ENCODE measurements at places on chromosomes 12 and 14.

- DNase-seq: no peak
Observed at GRCh38 chr12:118603610-118604361, 227.4 kb downstream of the SUDS3 start.

DNA sequence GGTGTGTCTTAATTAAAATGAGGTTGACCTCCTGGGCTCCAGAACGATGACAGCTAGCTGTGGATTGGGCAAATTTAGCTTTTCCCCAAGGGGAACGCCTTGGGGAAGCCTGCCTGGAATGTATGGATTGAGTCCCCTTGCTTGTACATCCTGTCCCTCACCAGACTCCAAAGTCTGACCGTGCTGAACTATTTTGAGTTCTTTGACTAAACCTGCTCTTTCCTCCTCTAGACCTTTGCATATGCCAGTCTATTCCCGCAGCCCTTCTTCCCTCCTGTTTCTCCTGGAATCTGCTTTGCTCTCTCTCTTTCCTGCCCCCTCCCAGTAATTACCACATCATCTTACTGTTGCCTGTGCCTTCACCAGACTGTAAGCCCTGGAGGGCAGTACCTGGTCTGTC lies 11.5 kb upstream of the KDM2B start:
- no peak for DNase-seq

- no peak for DNase-seq
Observed at GRCh38 chr12:108147279-108147678, 18.2 kb downstream of the WSCD2 start.

GRCh38 chr14:103188810-103189480 lies 65.7 kb downstream of the TNFAIP2 start:
- no peak for DNase-seq

GRCh38 chr14:29235991-29236390 lies 469.4 kb downstream of the FOXG1 start:
- DNase-seq: no peak

- DNase-seq: no peak
Observed at GRCh38 chr14:99633141-99633540, 11.8 kb upstream of the HHIPL1 start.

DNA sequence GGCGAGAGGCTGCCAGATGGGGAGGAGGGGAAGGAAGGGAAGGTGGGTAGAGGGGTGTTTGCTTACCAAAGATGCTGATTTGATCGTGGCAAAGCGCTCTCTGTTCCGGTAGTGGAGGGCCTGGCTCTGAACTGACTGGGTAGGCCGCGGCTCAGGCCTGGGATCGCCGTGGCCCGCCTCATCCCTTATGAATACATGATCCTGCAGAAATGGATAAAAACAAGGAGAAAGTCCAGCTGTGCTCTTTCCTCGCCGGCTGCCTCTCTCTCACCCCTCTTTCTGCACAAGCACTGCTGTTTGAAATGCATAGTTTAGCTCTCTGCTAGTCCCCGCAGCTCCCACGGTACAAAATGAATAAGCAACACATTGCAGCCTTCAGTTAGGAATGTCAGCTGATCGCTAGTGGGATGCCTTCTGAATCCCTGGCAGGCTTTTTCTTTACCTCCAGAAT lies 53.8 kb downstream of the PEBP1 start:
- DNase-seq: no peak

DNA sequence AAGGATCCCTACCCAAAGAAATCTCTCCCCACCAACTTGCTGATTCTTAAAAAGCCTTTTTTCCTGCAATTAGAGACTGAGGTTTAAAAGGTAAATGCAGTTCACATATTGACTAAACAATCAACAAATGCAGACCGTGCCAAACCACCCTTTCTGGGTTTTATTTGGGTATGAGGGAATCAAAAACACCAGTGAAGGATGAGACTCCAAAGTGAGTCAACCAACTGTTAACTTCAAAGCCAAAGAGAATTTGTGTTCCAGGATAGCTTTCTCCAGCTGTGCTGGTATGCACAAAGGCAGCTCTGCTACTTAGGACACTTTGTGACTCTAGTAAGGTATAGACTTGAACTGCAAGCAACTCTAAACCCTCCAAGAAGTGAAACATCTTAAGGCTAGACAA lies 39.4 kb downstream of the RPS29 start:
- no peak for DNase-seq

DNA sequence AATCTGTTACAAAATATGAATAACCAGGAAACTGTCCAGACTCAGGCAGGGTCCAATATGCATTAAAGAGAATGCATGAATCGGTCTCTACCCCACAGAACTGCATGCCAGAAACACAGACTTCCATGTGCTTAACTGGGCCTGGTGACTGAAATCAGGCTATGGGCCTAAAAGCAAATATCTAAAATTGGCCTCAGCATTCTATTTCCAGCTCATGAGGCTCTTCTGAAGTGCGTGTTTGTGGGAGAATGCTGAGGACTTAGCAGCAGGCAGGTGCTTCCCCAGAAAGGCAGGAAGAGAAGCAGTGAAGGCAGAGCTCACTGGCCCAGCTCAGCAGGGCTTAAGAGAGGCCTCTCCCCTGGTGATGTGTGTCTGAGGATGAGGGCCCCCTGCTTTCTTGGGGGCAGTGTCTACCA lies 48.5 kb downstream of the ADGRD1 start:
- DNase-seq: no peak

DNA sequence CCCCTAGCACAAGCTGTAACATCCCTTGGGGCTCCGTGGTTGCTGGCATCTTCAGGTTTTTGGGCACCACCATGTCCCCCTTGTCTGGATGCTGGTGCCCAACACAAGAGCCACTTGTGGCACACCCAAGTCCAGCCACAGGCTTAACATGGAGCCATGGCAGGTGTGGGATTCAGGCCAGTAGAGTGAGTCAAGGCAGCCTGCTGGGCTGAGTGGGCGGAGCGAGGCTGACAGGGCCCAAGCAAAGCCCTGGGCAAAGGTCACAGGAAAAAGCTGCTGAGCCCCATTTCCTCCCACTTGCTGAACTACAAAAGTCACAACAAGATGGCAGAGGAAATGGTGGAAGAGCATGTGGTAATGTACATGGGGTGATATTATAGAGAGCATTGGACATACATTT lies 950.7 kb upstream of the FLRT2 start:
- no peak for DNase-seq

GRCh38 chr12:11071414-11071813 lies 9.3 kb upstream of the TAS2R46 start:
- no peak for DNase-seq

GRCh38 chr14:95490727-95491451 lies 25.6 kb downstream of the SYNE3 start:
- no peak for DNase-seq

DNA sequence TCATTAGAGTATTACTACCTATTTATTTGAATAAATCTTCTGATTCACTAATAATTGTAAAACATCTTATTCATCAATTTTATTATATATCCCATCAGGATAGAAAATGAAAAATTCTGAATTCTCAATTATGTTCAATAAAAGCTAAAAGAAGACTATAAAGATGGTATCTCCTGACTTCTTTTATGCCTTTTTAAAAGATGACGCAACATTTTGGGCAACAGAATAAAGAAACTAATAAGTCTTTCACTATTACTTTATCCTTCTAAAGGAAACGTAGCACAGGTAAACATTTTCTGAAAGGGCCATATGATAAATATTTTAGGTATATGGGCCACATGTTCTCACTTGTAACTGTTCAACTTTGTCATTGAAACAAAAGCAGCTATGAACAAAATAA lies 10.1 kb upstream of the ATXN7L3B start:
- no peak for DNase-seq

- no peak for DNase-seq
Observed at GRCh38 chr12:40552868-40553267, 139.4 kb upstream of the CNTN1 start.

GRCh38 chr14:31252865-31253264 lies 45.3 kb upstream of the HECTD1 start:
- no peak for DNase-seq

DNA sequence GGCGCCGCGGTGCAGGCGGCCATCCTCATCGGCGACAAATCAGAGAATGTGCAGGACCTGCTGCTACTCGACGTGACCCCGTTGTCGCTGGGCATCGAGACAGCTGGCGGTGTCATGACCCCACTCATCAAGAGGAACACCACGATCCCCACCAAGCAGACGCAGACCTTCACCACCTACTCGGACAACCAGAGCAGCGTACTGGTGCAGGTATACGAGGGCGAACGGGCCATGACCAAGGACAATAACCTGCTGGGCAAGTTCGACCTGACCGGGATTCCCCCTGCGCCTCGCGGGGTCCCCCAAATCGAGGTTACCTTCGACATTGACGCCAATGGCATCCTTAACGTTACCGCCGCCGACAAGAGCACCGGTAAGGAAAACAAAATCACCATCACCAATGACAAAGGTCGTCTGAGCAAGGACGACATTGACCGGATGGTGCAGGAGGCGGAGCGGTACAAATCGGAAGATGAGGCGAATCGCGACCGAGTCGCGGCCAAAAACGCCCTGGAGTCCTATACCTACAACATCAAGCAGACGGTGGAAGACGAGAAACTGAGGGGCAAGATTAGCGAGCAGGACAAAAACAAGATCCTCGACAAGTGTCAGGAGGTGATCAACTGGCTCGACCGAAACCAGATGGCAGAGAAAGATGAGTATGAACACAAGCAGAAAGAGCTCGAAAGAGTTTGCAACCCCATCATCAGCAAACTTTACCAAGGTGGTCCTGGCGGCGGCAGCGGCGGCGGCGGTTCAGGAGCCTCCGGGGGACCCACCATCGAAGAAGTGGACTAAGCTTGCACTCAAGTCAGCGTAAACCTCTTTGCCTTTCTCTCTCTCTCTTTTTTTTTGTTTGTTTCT lies 1.7 kb downstream of the HSPA2 start:
- DNase-seq: no peak

- no peak for DNase-seq
Observed at GRCh38 chr14:101581806-101582205, 20.5 kb downstream of the DIO3 start.

DNA sequence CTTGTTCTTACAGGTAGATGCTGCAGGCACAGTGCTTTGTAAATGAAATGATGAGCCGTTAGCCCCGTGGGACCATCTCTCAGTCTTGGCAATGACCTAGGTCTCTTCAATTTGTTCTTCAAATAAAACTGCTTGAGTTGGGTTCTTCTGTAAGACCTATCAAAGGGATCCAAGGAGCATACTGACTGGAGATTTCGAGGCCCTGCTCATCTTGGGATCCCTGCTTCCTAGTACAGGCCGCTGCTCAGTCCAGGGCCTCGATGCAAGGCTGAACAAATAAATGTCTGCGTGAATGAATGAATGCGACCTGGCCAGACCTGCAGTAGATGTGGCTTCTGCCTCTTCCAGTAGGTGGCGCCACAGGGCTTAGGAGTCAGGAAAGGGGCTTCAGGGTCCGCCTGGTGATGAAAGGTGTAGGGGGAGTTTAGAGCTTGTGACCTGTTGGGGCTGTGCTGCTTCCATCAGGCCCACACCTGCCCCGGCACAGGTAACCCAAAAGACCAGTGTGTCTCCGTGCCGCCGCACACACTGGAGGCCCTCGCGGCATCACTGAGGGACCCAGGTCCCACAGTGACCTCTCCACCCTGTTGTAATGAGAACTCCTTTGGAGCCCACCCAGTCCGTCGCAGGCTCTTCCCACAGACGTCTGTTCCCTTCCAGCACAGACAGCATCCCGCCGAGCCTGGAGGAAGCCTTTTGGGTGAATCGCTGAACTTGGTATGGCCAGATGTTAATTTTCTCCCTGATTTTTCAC lies 4.4 kb downstream of the CACNA1C start:
- peak; percentile 34 for DNase-seq

GRCh38 chr12:50402264-50403000 lies 1.7 kb downstream of the LARP4 start:
- DNase-seq: no peak

GRCh38 chr14:96246539-96246847 lies 9.5 kb upstream of the BDKRB1 start:
- DNase-seq: peak; percentile 33

DNA sequence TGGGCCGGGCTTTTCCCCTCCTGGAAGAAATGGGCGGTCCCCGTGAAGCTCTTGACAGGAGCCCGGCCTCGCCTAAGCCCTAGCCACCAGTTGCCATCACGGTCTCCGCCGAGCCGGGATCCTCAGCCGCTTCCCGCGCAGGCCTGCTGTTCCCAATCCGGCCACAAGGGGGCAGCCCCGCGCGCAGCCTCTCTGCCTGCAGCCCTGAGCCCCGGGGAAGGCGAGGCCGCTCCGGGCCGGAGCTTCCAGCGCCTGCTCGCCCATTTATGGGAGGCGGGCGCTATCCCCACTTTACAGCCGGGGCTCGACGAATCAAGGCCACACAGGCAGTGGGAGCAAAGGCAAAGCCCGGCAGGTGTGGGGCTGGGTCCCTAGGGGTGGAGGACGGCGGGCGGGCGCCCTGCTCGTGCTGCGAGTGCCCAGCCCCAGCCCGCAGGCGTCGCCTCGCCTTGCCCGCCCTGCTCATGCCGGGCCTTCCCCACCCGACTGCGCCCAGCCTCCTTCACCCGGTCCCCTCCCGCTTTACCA lies 61.5 kb downstream of the LGMN start:
- DNase-seq: no peak

- DNase-seq: peak; percentile 32
Observed at GRCh38 chr14:31937730-31938346, 139.3 kb upstream of the ARHGAP5 start.

Data from MV-4-11 (cell line).